ENCODE measurements at places on chromosomes 11 and 22.

- DNase-seq = no peak
These were observed 206.1 kb downstream of the PGR start for GRCh38 chr11:100923555-100923954.

GRCh38 chr22:26887456-26887855 is 230.1 kb downstream of the MIAT start:
- DNase-seq = no peak

DNA sequence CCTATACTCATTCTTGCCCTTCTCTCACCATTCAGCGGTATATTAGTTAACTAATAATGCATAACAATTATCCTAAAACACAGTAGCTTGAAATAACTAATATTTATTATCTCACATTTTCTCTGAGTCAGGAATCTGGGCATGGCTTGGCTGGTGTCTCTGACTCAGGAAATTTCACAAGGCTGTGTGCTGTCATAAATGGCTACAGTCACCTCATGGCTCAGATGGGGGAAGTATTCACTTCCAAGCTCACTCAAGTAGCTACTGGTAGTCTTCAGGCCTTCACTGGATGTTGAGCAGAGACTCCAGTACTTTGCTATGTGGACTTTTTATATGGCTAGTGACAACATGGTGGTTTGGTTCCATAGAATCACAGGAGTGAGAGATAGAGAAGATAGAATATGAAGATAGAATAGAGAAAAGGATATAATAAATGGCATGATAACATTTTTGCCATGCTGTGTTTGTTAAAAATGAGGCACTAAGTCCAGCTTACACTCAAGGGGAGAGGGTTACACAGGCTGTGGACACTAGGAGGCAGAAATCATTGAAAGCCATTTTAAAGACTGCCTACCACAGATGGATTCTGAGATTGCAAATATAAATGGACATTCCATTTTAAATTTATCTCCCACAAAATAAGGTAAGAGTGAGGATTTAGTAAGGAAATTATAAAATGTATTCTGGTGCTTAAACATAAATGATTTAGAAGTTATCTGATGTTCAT is 997.8 kb upstream of the CHORDC1 start:
- no peak for DNase-seq

GRCh38 chr11:126498281-126498680 is 142.8 kb downstream of the ST3GAL4 start:
- no peak for DNase-seq

DNA sequence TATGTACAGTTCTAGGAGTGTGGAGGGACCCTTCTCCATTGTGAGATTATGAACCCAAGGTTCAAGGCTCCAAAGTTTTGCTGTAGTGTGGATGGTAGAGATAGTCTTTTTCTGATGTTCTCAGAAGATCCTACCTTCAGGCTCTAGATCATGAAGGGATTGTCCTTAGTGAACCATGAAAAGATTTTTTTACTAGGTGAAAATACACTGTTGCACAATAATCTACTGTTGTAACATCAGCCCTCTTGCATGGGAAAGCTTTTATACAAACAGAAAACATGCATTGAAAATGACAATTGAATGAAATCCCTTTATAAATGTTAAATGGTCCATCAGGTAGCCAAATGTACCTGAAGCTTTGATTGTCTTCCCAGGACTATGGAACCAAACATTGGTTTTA is 177.8 kb downstream of the FAM76B start:
- DNase-seq = no peak

GRCh38 chr11:3056296-3057068 is 741 bp downstream of the CARS1 start:
- no peak for DNase-seq

- DNase-seq = no peak
These were observed 13.7 kb downstream of the GDPD4 start for GRCh38 chr11:77287615-77288273.

GRCh38 chr11:70511345-70511744 is 113.0 kb downstream of the CTTN start:
- DNase-seq = no peak

DNA sequence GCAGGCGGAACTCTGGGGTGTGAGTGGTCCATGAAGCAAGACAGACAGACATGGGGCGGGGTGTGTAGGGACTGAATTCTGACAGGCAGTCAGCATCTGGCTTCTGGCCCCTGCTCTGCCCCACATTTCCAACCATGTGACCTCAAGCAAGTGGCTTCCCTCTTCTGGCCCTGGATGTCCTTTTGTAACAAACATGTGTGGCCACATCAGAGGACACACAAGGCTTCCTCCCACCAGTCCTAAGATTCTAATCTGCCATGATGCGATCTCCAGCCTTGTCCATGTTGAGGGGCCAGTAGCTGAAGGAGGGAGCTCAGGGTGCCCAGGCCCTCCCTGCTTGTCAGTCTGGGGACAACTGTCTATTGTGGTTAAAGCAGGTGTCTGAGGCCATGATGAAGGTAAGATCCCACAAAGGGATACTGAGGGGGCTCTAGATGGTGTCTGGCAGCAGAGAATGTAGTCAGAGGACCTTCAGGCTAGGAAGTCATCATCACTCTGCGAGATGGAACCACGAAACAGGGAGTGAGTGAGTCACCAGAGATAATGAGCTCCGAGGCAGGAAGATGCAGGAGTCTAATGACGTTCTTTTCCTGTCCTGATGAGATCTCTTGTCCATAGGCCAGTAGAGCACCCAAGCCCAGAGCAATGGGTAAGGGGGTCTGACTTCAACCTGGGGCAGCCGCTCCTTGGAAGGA is 27.4 kb downstream of the DRD2 start:
- no peak for DNase-seq

GRCh38 chr22:46596032-46596441 is 24.1 kb upstream of the GRAMD4 start:
- no peak for DNase-seq

DNA sequence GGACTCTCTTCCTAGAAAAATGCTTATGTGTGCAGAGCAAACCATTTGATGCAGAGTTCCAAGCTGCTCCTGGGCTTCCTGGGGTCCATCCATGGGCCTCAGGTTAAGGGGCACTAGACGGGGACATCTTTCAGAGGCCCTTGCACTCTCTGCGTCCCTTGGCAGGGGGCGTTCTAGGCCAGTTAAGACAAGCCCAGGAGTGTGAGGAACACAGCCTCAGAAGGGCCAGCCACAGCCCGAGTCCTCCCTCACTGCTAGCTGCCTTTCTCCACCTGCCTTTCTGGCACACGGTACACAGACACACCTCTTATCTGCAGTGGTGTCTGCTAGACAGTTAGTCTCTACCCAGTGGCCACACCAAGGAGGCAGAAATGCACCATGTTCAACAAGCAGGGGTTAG is 18.0 kb upstream of the BID start:
- no peak for DNase-seq

DNA sequence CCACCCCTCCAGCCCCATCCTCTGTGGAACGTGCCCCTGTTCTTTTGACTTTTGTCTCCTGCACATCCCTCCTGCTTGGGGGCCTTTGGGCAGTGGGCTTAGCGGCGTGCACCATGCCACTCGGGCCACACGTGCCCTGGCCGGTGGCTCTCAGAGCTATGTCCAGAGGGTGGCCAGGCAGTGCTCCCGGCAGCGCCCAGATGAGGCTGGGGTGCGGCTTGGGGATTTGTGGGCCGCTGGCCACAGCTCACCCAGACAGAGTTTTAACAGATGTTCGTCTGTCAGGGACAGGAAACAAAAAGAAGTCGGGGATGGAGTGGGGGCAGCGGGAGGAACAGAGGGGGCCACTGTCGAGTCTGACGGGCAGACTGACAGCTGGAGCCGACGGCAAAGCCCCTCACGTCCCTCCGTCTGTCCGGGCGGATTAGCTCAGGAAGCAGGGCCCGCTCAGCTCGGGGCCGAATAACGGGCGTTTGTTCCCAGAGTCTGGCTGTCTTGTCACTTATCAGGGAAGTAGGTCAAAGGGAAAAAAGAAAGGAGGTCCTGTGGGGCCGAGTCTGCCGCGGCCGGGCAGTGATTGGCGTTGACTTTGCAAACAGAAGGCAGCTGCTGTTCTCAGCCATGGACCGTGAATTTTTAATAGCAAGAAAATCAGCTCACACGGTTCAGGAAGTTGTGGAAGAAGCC is 61.6 kb downstream of the LRP5 start:
- DNase-seq = no peak

DNA sequence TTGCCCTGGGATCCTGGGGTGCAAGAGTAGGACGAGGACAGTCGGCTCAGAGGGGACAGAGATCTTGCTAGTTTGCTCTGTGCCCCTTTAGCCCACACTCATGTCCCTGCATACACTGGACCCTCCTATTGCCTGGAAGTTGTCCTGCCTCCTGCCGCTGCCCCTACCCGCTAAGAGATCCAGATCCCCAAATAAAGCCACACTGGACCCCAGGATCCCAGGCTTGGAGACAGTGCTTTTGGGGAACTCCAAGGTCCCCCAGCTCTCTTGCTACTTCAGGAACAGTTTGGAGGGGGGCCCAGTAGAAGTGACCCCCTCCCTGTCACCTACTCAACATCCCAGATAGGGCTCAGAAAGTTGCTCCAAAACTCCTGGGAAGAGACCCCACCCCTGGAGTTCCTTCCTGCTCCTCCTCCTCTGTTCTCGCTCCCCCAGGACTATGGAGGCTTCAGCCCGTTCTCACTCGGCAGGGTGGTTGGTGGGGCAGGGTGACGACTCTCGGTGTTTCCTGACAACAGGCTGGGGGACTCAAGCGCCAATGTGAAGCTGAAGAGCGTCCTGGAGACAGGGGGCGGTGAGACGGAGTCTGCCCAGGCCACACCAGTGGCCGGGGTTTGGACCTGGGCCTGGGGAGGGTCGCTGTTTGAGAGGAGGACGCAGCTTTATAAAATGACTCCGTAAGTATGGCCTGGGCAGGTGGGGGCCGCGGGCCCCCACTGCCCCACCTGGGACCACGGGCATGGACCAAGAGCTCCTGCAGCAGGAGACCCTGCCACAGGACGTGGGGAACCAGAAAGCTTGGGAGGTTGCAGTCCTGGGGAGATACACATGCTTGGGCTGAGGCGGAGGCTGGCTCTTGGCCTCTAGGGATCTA is 19.2 kb upstream of the TUB start:
- DNase-seq = no peak

DNA sequence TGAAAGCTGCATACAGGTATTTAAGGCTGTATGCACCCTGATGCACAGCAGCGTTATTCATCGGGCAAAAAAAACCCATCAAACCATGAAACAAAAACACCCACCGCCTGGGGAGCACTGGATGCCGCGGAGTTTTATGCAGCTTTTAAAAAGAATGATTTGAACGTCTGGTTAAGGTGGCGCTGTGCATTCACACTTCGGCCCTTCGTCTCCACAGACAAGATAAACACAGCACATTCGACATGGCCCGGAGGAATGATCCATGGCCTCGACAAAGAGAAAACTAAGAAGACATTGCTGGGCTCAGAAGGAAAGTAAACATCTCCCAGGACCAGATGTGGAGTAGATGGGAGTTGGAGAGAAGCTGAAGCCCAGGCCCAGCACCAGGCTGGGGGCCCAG is 40.8 kb upstream of the GAL start:
- no peak for DNase-seq

DNA sequence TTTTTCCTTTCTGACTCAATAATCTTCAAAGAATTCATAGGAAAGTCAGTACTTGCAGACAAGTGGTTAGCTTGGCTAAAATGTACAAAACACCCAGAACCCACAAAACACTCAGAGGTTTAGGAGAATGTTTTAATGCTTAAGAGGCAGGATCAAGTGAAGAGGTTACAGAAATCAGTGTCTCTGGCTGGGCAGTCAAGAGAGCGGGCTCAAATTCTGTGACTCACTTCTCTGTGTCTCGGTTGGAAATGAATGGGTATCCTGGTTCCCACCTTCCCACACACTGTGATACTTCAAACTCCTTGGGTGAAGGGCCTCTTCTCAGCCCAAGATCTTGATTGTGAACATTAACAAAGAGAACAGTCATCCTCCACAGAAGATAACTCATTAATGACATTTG is 3.8 kb downstream of the MPEG1 start:
- no peak for DNase-seq

- DNase-seq = no peak
These were observed 51.9 kb upstream of the IGSF9B start for GRCh38 chr11:134008634-134009071.

- no peak for DNase-seq
These were observed 8.9 kb downstream of the SDF2L1 start for GRCh38 chr22:21650823-21651520.

DNA sequence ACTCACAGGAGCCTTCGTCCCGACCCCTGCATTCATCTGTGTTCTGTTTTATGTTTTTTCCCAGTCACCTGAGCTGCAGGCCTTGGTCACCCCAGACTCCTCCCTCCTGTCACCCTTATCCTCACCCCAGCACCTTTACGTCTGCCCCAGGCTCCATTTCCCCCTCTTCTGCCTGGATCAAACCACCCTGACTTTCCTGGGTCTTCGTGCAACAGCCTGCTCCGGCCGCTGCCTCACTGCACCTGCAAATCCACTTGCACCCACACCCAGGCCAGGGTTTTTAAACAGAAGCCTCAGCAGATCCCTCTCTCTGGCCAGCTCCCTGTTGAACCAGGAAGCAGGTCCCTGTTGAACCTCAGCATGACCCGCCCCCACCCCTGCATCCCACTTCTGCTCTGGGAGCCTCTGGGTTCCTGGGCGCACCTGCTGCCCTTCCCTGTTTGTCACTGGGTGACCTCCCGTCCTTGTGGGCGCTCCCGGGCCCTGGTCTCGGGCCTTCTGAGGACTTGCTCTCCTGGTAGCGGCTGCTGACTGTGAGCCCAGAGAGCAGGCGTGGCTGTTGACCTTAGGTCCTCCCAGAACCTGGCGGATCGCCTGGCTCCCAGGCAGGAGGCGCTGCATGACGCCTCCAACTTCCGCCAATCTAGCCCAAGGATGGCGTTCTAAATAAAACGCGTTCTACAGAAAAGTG is 12.8 kb downstream of the MAPK8IP2 start:
- no peak for DNase-seq

- DNase-seq = no peak
These were observed 38.0 kb downstream of the EXT2 start for GRCh38 chr11:44133335-44133946.

DNA sequence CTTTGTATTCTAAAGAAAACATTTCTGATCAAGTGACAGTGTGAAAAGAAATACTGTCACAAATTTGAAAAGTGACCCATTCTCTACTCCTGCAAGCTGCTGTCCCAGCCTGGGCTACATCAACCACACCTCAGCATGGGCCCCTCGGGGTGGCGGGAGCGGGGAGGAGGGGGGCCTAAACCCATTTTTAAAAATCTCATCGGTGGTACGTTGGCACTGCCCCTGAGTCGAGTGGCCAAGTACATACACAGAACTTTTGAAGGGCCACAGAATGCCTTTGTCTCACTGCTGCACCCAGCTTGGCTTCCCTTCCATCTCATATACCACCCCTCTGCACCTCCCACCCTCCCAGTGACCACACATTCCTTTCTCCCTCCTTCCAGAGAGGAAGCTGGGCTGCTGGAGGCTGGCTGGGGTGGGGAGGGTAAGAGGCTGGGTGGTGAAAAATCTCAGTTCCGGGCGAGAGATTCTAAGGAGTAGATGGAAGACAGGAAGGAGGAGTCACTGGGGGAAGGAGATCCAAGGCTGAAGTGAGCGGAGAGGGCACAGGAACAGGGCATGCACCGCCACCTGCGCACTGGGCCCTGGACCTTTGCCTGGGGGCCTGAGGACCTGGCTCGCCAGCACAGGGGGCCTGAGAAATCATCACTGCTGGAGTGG is 21.1 kb downstream of the FXYD6 start:
- no peak for DNase-seq

- no peak for DNase-seq
These were observed 2211.8 kb downstream of the LRRC4C start for GRCh38 chr11:39247570-39248137.

Measured in stimulated activated naive CD4-positive, alpha-beta T cell (primary cell).